T-helper 1 cell treated with Interleukin-12 subunit alpha and Interleukin-12 subunit beta and Interleukin-4 antibody, amounts not matched to agents 30 ng/mL and 1 ng/mL, for 36 hours (primary cell): ENCODE measurements at places on chromosomes 12 and 14. TPM values are rescaled to one million over a fixed set of nuclear protein-coding genes. Genes with fewer than 3 reads are reported as not detected.

POU6F1 gene
- 5.7 and 7.2 TPM in 2 replicates for total RNA-seq

CAPZA3 gene
- not detected in 2 replicates for total RNA-seq

SLC39A5 gene
- total RNA-seq: 1.1 and 1.9 TPM in 2 replicates

KCNK13 gene
- total RNA-seq: 0.07 TPM in 1 of 2 replicates, not detected in the other

RPL10L gene
- not detected in 2 replicates for total RNA-seq

KIF5A gene
- total RNA-seq: 1.5 and 2.2 TPM in 2 replicates

ADCY6 gene
- 0.22 and 0.32 TPM in 2 replicates for total RNA-seq

DEPDC4 gene
- 0.74 and 1.9 TPM in 2 replicates for total RNA-seq
